ENCODE measurements at places on chromosomes 6 and 20. TPM values are rescaled to one million over a fixed set of nuclear protein-coding genes. Genes with fewer than 3 reads are reported as not detected.

DNA sequence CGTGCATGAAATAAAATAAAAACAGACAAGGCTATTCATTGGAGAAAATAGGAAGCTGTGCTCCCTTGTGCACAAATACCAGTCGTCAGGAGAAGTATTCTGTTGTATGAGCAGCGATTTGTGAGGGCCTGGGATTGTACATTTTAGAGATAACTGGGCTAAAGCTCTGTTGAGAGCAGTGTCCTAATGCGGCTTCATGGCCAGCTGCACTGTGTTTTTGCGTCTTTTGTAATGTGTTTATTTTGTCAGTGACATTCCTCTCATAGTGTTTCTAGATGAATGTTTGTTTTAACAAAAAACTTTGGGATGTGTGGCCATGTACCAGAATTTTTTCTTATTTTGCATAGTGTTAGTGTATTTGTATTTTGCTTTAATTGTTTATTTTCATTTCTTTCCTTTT, 14.8 kb downstream of the ERMARD start:
- H3K36me3 ChIP-seq: peaks cover 34% of the 10 kb centered on the region
- no peaks in the 10 kb centered on the region for H3K27me3 ChIP-seq
- DNase-seq: no peak

NCOA5 gene
- total RNA-seq: 13.1 TPM

DNA sequence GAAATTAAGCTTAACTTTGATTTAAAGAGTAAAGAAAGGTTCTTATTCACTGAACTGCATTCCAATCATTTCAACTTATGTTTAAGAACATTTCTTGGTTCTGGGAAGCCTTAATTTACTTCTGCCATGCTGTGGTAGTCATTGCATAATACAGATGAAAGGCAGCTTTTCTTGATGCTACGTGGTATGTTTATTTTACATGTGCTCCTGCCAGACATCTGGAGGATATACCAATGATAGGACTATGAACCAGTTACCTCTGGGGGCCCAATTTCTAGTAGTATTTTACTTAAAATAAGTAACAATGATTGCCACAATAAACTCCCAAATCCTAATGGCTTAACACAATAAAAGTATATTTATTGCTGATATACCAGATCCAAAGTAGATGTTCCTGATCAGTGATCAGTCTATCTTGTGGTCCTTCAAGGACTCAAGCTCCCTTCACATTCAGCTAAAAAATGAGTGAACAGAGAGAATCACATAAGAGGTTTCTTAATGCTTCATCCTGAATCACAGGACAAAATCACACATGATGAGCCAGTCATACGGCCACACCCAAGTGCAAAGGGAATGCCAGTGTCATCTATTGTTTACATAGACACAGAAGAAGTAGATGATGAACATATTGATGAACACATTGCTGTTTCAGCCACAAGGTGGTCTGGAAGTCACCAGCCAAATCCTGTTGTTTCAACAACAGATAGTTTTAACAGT, 56.5 kb upstream of the CCN2 start:
- no peaks in the 10 kb centered on the region for H3K36me3 ChIP-seq
- no peak overlapping the region for H3K27ac ChIP-seq
- no peaks in the 10 kb centered on the region for H3K4me1 ChIP-seq
- H3K27me3 ChIP-seq: no peaks in the 10 kb centered on the region
- no peak for DNase-seq
- no peak overlapping the region for H3K4me3 ChIP-seq

- H3K27ac ChIP-seq: no peak overlapping the region
- no peak for DNase-seq
- H3K4me3 ChIP-seq: no peak overlapping the region
- peaks cover 6% of the 10 kb centered on the region for H3K36me3 ChIP-seq
These were observed 17.0 kb upstream of the SLA2 start for GRCh38 chr20:36663031-36663430.

- H3K4me1 ChIP-seq: no peaks in the 10 kb centered on the region
- H3K27me3 ChIP-seq: no peaks in the 10 kb centered on the region
- no peak for DNase-seq
- H3K4me3 ChIP-seq: no peak overlapping the region
- H3K36me3 ChIP-seq: peaks cover 17% of the 10 kb centered on the region
These were observed 17.7 kb downstream of the SLC17A5 start for GRCh38 chr6:73636048-73636447.

DNA sequence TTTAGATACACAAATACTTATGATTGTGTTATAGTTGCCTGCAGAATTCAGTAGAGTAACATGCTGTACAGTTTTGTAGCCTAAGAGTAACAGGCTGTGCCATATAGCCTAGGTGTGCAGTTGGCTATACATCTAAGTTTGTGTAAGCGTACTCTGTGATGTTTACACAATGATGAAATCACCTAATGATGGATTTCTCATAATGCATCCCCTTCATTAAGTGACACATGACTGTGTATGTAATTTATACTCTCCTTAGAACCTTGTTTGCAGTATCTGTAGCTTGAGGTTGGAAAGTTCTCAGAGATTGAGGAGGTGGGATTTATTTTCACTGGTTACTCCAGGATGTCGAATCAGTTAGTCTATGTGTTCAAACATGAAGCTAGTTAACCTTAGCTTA, 67.0 kb upstream of the TMEM30A start:
- H3K27me3 ChIP-seq: peaks cover 40% of the 10 kb centered on the region
- no peaks in the 10 kb centered on the region for H3K36me3 ChIP-seq
- no peaks in the 10 kb centered on the region for H3K4me1 ChIP-seq
- no peak overlapping the region for H3K27ac ChIP-seq
- no peak overlapping the region for H3K4me3 ChIP-seq

DNA sequence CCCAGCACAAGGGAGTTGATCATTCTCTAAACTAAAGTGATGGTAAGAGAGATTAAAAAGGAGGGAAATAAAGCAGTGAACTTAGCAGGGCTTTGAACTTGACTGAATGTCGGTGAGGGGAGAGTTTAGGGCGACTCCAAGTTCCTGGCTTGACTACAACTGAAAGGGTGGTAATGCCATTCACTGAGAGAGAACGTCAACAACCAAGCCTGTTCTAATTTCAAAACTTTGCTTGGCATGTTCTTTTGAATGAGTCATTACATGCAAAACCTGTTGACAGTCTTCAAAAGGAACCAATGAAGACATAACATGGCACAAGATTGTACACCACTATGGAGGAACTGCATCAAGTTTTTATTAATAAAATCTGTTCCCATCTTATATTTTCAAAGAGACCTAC, 10.3 kb upstream of the MYB start:
- no peaks in the 10 kb centered on the region for H3K36me3 ChIP-seq
- H3K27ac ChIP-seq: peak overlapping the region; percentile 92
- H3K4me1 ChIP-seq: peaks cover 27% of the 10 kb centered on the region

DNA sequence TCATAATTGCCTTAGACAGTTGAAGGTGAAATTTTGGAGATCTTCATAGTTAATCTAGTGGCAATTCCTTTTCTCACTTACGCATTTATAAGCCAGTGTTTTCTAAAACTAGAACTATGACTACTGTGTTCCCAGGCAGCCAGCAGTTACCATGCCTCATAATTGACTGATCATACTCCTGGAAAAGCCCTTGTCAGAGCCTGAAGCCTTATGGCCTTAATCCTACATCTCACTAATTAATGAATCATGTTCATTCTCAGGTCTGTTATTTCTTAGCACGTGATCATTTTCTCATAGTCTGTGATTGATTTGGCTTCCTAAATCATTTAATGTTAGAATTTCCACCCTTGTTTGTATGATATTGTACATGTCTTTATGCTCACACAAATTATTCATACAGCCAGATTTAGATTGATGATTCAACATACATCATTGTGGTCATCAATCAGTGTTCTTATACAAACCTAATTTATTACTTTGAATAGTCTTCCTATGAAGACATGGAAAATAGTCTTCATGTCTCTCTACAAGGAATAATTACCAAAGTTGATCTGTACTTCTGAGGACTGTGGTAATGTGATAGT, 132.6 kb upstream of the ASCC3 start:
- H3K4me3 ChIP-seq: no peak overlapping the region
- H3K27me3 ChIP-seq: no peaks in the 10 kb centered on the region
- DNase-seq: no peak
- no peaks in the 10 kb centered on the region for H3K36me3 ChIP-seq

TBX18 gene
- total RNA-seq: not detected

CAP2 gene
- not detected for total RNA-seq

DNA sequence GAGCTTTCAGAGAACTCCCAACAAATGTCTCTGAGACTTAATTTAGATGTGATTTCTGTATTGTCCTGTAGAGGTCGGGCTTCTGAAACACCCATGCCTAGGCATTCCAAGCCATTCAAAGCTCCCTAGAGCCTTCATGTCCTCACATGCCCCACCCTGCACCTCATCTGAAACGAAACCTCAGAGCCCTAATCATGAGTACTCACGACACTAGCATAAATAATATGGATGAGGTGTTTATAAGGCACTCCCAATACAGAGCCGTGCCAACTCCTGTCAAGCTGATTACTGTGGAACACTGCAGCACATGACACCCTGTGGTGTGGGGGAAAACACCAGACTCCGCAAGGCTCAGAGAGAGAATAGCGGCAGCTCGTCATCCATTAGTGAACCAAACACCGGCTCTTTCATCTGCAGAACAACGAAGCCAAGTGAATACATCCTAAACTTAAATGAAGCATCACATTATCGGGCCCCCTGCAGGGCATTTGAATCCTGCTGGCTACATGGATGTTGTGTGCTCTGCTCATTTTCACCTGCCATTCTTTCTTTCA, 83.8 kb downstream of the FNDC1 start:
- peak; percentile 3 for DNase-seq
- H3K4me1 ChIP-seq: peaks cover 1% of the 10 kb centered on the region
- H3K36me3 ChIP-seq: no peaks in the 10 kb centered on the region
- no peak overlapping the region for H3K4me3 ChIP-seq
- no peak overlapping the region for H3K27ac ChIP-seq

- no peak for DNase-seq
- H3K4me3 ChIP-seq: no peak overlapping the region
- no peaks in the 10 kb centered on the region for H3K27me3 ChIP-seq
- no peaks in the 10 kb centered on the region for H3K36me3 ChIP-seq
These were observed 275.6 kb downstream of the TENT5A start for GRCh38 chr6:81476881-81477280.

DNA sequence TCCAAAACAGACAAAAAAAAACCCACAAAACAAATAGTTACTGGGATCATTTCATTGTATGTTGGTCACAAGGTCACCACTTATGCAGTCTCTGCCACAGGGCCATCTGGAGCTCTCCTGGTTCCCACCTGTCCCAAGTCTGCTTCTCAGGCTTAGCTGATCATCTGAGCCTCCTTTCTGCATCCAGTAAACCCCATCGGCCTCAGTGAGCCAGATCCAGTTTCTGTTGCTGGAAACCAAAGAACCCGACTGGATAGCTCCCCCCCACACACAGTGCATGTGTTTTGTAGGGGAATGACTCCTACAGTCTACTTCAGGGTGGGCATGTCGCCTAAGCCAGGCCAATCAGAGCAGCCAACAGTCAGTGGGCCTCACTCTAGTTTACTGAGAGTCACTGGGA, 233.3 kb downstream of the PREX1 start:
- DNase-seq: no peak
- no peak overlapping the region for H3K27ac ChIP-seq
- no peak overlapping the region for H3K4me3 ChIP-seq
- no peaks in the 10 kb centered on the region for H3K4me1 ChIP-seq

DNA sequence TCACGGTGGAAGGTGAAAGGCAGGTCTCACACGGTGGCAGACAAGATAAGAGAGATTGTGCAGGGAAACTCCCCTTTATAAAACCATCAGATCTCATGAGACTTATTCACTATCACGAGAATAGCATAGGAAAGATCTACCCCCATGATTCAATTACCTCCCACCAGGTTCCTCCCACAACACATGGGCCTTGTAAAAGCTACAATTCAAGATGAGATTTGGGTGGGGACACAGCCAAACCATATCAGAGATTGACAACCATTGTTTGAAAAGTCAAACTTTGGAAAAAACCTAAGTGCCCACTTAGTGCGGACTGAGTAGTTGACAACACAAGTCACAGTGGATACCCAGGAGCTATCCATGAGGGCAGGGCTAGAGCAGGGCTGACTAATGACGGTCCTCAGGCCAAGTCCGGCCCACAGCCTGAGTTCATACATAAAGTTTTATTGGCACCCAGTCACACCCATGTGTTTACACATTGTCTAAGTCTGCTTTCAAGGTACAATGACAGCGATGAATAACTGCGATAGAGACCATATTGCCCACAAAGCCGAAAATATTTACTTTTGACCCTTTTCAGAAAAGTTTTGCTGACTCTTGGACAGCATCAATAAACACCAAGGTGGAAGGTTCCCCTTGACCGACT, 33.8 kb upstream of the PMEPA1 start:
- no peak overlapping the region for H3K27ac ChIP-seq
- H3K4me3 ChIP-seq: no peak overlapping the region
- no peak for DNase-seq
- no peaks in the 10 kb centered on the region for H3K36me3 ChIP-seq
- H3K27me3 ChIP-seq: peaks cover 15% of the 10 kb centered on the region

Data from activated CD8-positive, alpha-beta T cell treated with anti-CD3 and anti-CD28 coated beads for 36 hours (primary cell).